Amygdala (tissue), 56 donors: ENCODE measurements at places on chromosomes 2 and 18.

DNA sequence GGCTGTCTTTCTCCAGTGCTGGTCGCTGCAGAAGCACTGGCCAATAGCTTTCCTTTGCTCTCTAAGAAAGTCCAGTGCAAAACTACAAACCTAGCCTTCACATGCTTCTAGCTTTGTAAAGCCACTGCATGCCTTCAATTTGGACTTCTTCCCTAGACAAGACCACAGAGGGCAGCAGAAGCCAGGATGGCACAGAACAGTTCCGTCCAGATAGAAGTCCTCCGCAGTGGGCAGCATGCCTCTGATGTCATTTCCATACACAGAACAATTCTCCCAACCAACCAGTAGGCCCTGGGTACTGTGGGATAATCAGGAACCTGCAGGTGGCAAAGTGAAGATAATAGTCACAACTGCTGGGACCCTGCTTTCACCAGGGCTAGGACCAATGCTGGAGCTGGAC lies 3.3 kb downstream of the ST6GAL2 start:
- DNase-seq = no peak

- DNase-seq = no peak
Observed at GRCh38 chr18:5030636-5031035, 166.4 kb downstream of the AKAIN1 start.

DNA sequence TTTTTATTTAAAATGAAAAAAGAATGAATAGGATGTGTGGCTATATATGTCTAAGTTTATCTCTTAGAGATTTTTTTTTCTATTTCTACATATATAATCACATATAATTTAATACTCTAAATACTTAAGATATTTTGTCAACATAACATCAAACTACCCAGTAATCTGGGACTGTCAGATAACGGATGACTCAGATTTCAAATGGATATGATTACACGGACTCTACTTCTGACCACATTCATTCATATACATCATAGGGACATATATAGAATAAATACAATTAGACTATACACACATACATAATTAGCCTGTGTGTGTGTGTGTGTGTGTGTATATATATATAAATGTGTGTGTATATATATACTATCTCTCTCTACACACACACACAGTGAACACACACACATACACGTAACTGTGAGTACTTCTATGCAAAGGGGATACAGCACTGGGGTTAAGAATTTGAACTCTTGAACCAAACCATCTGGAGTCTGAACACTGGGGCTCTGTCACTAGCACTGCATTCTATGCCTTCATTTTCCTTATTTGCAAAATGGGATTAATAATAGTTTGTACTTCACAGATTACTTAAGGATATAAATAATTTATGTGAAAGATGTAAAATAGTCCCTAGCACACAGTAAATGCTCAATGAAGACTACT lies 59.5 kb downstream of the CHN1 start:
- no peak for DNase-seq

DNA sequence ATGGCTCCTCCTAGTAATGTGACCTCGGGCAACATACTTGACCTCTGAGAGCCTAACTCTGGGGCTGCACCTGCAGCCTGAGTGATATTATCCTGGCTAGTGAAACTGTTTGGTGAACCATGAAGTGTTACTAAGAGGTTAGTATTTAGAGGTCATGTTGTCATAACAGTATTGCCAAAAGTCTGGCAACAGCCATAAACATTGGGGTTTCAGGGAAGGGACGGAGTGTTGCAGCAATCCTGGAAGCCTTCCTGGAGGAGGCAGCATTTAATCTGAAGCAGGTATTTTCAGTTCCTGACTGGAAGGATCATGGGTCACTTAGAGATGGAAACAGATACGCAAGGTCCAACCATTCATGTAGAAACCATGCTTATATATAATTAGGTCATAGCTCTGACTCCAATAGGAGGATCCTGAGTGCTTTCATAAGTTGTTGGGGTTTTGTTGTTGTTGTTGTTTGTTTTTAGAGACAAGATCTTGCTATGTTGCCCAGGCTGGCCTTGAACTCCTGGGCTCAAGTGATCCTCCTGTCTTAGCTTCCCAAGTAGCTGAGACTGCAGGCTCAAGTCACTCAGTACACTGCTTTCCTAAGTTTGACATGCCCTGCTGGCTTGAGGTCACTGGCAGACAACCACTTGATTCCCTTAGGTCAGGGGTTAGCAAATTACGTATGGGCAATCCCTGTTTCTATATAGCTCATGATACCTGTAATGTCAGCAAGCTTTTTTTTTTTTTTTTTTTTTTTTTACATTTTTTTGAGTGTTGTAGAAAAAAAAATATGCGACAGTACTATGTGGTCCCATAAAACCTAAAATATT lies 21.5 kb downstream of the GPR39 start:
- DNase-seq = no peak

DNA sequence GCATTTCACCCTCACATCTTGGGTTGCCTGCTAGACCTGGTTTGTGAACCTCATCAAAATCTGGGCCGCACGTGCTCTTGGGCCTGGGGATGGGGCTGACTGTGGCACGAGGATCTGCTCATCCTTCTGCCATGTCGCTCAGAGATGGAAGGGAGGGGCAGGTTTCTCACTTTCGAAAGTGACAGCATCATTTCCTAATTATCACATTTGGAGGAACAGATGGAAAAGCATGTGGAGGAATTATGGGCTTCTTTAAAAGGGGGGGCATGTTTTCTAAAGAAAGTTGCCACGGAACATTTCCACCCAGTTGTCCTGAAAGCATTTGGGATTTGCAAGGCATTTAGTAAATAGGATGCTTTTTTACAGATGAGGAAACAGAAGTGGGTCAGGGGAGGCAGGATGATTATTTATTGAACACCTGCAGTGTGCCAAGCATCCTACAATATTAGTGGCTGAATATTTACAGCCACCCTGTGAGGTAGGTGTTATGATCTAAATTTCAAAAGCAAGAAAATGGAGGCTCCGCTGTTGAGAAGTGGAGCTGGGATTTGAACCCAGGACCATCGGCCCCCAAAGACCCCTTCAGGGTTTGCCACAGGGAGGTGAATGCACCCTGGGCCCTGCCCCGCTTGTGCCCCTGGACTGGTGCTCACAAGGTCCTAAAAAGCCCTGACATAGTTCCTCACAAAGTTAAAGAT lies 104.2 kb upstream of the MYCN start:
- DNase-seq = no peak

- no peak for DNase-seq
Observed at GRCh38 chr2:65366595-65367125, 65.7 kb downstream of the SPRED2 start.

GRCh38 chr2:30869988-30870387 lies 62.7 kb upstream of the CAPN13 start:
- no peak for DNase-seq
